Subcutaneous preadipocyte (primary cell): ENCODE measurements at places on chromosomes 16 and 17. TPM values are rescaled to one million over a fixed set of nuclear protein-coding genes. Genes with fewer than 3 reads are reported as not detected.

The SLC16A6 gene
- total RNA-seq = 0.73 and 1.4 TPM in 2 replicates

The UBFD1 gene
- 77.2 and 85.0 TPM in 2 replicates for total RNA-seq

The TEX19 gene
- under 0.01 TPM in 1 of 2 replicates, not detected in the other for total RNA-seq

The PERCC1 gene
- not detected in 2 replicates for total RNA-seq

The MEOX1 gene
- not detected in 2 replicates for total RNA-seq

The CMTM2 gene
- not detected in 2 replicates for total RNA-seq

The TEFM gene
- total RNA-seq = 9.9 and 13.7 TPM in 2 replicates

The GPRC5C gene
- 0.20 and 0.37 TPM in 2 replicates for total RNA-seq

The ABCC3 gene
- 40.8 and 43.0 TPM in 2 replicates for total RNA-seq

The ZNF213 gene
- 4.4 and 7.4 TPM in 2 replicates for total RNA-seq

The TNFRSF17 gene
- total RNA-seq = not detected in 2 replicates

The NACA2 gene
- not detected in 2 replicates for total RNA-seq

The SPNS1 gene
- 35.3 and 43.0 TPM in 2 replicates for total RNA-seq

The PDILT gene
- not detected in 2 replicates for total RNA-seq

The BMERB1 gene
- total RNA-seq = 42.6 and 45.9 TPM in 2 replicates

The CDRT15 gene
- not detected in 2 replicates for total RNA-seq

The MYOCD gene
- not detected in 2 replicates for total RNA-seq

The KRTAP17-1 gene
- not detected in 2 replicates for total RNA-seq

The TBC1D3D gene
- total RNA-seq = under 0.01 and 0.59 TPM in 2 replicates

The RNF166 gene
- total RNA-seq = 8.5 and 12.7 TPM in 2 replicates

The SLC6A2 gene
- not detected in 2 replicates for total RNA-seq

The WFIKKN1 gene
- total RNA-seq = 0.20 and 0.37 TPM in 2 replicates

The ARMC5 gene
- total RNA-seq = 8.1 and 9.0 TPM in 2 replicates

The PYY gene
- 0.37 TPM in 1 of 2 replicates, not detected in the other for total RNA-seq

The EPOP gene
- 2.6 and 3.9 TPM in 2 replicates for total RNA-seq

The KRT9 gene
- not detected in 2 replicates for total RNA-seq

The ABCA3 gene
- total RNA-seq = 0.39 and 0.73 TPM in 2 replicates

The OR1A1 gene
- not detected in 2 replicates for total RNA-seq

The ADPRM gene
- total RNA-seq = 9.0 and 9.2 TPM in 2 replicates

The RTN4RL1 gene
- 0.20 and 2.6 TPM in 2 replicates for total RNA-seq

The E4F1 gene
- total RNA-seq = 30.1 and 34.4 TPM in 2 replicates

The NOD2 gene
- total RNA-seq = under 0.01 TPM in 2 replicates

The PTGES3L gene
- total RNA-seq = not detected in 2 replicates

The CMTM4 gene
- 16.9 and 20.3 TPM in 2 replicates for total RNA-seq

The TMEM98 gene
- 33.0 and 50.3 TPM in 2 replicates for total RNA-seq

The HOXB5 gene
- 0.39 and 0.73 TPM in 2 replicates for total RNA-seq

The KRTAP9-4 gene
- total RNA-seq = not detected in 2 replicates
